Activated CD8-positive, alpha-beta memory T cell treated with anti-CD3 and anti-CD28 coated beads for 36 hours (primary cell): ENCODE measurements at places on chromosomes 6 and 20. TPM values are rescaled to one million over a fixed set of nuclear protein-coding genes. Genes with fewer than 3 reads are reported as not detected.

The RRAGD gene
- 14.8 TPM for total RNA-seq

The HLA-E gene
- total RNA-seq, result 349 TPM

The PHACTR1 gene
- total RNA-seq, result not detected

The SEC63 gene
- 80.7 TPM for total RNA-seq

The EDN3 gene
- not detected for total RNA-seq

The NXT1 gene
- total RNA-seq, result 48.7 TPM
